Transverse colon (tissue), 4 donors: ENCODE measurements at places on chromosomes 2 and 18. TPM values are rescaled to one million over a fixed set of nuclear protein-coding genes. Genes with fewer than 3 reads are reported as not detected.

DNA sequence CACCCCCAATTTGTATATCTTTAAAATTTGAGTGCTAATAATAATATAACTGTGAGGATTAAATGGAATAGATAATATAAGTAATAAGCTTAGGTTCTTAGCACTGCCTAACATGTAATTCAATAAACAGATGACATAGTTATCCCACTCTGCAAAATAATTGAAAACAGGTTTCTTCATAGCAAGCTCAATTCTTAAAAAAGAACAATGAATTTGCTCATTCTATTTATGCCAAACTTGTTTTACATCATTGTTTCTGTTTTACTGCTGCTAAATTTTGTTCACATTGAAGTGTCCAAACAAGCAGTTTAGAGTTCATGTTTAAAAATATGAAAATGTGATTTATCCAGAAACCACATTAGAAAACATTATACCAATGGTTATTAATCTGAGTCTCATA lies 217.0 kb downstream of the MBD5 start:
- no peak for DNase-seq

GRCh38 chr18:45248240-45248903 lies 366.9 kb upstream of the SLC14A2 start:
- DNase-seq = no peak

DNA sequence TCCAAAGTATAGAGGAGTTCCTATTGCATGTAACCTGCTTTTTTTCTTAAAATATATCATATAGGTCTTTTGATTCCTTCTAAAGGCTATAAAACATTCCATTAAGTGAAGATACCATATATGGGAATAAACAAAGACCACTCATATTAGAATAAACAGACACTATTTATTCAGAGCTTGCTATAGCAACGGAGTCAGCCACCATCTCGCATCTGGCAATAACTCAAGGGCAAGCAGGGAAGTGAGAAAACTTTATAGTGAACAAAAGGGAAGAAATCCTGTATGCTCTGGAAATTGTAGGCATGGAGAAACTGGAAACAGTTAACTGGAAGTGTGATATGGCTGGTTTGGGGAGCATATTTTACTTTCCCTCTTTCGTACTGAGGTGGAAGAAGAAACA lies 301.9 kb downstream of the PTH2R start:
- DNase-seq = no peak

- DNase-seq = no peak
Measured at GRCh38 chr18:24475926-24476589, 15.6 kb downstream of the HRH4 start.

DNA sequence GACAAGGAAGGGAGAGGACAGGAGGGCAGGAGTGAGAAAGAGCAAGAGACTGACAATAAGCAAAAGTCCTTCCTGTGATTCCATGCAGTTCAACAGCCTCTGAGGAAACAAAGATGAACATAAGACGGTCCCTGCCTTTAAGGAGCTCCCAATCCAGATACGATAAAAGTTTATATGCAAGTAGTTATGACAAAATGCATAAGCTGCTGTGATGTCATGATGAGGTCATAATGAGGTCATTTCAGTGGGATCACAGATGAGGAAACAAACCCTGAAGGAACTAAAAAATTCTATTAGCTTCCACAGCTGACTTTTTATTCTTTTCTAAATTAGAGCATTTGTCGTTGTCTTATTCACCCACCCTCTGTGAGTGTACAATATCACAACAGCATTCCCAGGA lies 458.5 kb upstream of the ACVR2A start:
- no peak for DNase-seq

- DNase-seq = no peak
Measured at GRCh38 chr2:182404092-182404491, 22.7 kb downstream of the PDE1A start.

DNA sequence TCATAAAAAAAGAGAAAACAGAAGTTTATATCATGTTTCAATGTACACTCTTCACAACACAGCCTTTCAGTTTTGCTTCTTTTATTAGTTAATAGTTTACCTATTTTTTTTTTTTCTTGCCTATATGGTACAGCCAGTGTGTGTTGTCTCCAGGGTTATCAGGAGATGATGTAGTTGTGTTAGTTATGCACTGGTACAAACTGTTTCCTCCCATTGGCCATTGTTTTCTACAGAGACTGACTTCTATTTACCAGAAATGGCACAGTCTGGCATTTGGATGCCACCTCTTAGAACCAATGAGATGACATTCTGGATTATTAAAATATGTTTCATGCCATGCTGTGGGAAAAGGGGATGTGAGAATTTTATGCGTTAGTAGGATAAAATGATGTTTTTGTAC lies 339.4 kb downstream of the PLCL1 start:
- no peak for DNase-seq

GRCh38 chr2:162126111-162126519 lies 25.9 kb downstream of the GCG start:
- no peak for DNase-seq

- DNase-seq = peak; percentile 32
Measured at GRCh38 chr2:120771111-120771780, 35.6 kb downstream of the GLI2 start.

DNA sequence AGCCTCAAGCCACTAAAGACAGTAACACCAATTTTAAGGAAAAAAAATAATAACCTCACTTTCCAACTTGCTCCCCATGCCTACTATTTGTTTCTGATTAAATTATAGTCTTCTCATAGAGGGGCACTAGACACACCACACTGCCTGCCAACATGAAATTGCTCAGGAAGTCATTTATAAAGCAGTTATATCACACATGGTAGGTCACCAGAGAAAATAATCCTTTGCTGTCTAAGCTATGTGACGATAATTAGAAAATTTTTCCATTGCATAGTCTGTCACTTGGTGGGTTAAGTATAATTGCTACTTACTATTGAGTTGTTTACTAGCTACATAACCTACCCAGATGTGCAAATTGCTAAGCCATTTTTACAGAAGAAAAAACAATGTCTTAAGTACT lies 85.2 kb downstream of the INO80D start:
- no peak for DNase-seq

DNA sequence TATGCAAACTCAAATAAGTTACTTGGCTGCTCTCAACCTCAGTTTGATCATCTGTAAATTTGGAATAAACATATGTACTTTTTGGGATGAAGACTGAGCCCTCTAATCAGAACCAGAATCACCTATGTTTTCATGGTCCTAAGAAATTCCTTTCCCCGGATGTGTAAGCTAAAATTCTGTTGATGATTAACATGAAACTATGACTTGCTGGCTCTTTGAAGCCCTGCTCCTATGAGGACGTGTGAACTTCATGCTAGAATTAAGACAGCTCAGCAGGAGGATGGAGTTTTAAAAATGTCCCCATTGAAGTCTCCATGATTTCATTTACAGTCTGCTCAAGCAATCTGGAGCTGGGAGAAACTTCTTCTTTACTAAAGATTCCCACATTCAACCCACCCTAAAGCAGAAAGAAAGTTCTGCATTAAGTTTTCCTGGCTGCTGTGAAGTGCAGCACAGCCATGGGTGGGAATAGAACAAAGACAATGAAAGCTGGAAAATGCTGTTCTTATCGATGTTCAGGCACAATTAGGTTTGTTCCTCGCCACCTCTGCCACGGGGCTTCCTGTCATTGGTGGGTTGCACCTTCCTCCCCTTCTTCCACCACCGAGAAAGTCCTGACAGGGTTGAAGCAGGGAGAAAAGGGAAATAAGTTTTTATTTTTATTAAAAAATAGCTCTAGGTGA lies 50.9 kb downstream of the ADCYAP1 start:
- DNase-seq = no peak

DNA sequence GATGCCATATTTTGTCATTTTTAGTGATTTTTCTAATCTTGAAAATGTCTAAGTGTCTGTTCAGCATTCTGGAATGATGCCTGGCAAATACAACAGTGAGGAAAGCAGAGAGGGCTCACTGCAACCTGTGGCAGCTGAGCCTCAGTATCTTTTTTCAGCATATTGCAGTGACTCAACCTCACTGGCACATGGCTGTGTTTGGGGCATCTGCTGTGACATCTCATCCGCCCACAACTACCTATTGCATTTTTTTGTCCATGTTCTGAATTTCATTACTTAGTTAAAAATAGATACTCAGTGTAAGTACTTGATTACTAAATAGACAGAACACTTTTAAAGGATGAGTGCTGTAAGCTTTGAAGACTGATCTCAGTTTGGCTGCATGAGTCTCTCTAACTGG lies 10.7 kb downstream of the BABAM2 start:
- DNase-seq = no peak

DNA sequence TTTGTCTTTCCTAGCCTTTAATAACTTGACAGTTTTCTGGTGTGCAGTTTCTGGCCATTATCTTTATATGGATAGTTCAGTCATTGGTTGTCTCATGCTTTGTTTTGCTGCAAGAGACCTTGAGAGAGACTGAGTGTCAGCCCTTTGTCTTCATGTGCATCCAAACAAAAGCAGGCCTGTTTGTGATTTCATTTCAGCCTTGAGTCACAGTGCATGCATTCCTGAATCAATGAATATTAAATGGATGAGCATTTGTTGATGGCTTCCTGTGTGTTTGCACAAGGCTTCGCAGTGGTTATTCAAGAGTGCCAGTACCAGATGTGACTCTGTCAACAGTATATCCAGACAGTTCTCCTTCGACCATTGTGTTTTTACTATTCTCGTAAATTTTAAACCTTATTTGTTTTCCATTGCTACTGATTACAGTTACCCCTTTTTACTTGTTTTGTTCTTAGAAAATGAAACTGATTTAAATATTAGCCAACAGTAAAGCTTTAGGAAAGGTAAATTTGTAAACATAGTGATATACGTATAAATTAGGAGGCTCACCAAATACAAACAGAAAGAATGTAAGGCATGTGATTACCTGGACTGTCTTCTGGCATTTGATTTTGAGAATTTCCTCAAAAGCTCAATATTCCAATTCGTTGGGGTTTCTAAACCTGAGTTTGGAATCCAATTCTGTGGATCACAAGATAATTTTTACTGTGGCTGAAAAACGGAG lies 319.8 kb downstream of the CTNNA2 start:
- DNase-seq = no peak

GRCh38 chr2:44840503-44840850 lies 101.0 kb upstream of the SIX3 start:
- no peak for DNase-seq

DNA sequence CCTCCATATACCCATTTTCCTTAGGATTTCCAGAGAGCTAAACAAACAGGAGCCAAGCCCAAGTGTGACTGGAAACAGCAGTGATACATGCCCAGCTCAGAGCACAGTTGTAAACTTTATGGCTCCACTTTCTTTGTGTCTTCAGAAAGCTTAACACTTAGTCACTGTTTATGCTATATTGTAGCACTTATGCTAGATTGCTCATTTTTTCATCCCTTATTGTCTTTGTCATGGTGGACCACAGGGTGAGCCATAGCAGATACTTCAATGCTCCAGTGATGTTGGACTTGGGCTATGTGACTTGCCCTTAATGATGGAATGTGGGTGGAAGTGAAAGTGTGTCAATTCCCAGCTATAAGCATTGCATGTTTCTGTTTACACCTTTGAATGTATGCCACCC lies 401.6 kb downstream of the METTL4 start:
- DNase-seq = no peak

DNA sequence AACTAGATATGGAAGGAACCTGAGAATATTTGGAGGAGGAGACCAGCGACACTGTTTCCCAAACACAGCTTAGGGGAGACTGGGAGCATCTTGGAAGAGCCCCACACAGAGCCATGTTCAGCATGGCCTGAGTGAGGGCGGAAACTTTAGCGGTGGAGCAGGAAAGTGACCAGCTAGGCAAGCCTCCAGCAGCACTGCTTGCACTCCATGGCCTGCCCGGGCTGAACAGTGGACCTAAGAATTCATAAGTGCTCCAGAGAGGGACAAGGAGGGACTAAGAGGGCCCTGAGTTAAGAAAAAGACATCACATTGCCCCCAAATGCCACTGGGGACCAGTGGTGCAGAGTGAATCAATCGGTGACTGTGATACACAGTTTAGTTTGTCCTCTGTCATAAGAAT lies 566.4 kb downstream of the TNS1 start:
- DNase-seq = no peak

- DNase-seq = no peak
Measured at GRCh38 chr2:60679036-60679780, 76.9 kb upstream of the PAPOLG start.

DNA sequence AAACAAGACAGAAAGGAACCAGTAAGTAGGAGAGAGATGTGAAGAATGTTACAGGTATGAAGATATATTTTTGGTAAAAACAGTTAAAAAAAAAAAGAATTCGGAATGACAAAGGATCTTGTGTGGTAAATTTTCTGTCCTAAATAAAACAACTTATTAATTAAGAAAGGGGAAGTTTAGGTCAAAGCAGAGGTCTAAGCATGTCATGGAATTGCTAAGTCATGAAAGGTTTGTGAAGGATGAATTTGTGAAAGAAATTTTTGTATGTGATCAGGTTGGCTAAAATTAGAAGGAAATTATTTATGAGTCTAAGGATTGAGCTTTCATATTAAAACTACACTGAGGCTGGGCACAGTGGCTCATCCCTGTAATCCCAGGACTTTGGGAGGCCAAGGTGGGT lies 11.1 kb upstream of the ALPG start:
- no peak for DNase-seq

DNA sequence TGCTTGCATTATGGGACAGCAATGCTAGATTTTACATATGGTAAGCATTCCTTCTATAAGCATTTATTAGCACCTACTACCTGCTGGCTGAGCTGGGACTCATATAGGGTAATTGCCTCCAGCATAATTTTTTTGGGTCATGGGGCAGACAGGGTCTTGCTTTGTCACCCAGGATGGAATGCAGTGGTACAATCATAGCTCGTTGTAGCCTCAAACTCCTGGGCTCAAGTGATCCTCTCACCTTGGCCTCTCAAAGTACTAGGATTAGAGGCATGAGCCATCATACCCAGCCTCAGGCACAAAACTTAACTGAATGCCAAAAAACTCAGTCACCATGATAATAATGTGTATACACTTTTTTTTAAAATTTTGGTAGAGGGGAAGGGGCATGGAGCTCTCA lies 35.3 kb downstream of the TMEM237 start:
- no peak for DNase-seq

GRCh38 chr2:132909427-132909826 lies 239.4 kb upstream of the LYPD1 start:
- DNase-seq = no peak

DNA sequence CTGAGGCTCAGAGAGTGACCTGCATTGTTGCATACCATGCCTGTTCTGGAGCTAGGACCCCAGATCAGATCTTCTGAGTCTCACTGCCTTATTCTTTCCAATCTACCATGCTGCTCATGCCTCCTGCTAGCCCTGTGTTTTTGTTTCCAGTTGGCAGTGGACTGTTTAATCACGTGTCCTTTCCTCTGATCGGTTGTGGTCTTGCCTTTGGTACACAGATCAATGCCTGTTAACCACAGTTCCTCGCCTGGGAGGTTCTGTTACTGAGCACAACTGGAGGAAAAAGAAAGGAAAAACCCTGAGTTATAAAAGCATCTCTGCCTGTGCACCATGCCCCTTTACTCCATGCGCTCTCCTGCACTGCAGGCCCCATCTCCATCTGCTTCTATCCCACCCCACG lies 329.1 kb downstream of the SETBP1 start:
- no peak for DNase-seq

RAB1A gene
- total RNA-seq = 16.9 TPM

CERS6 gene
- total RNA-seq = 62.1 TPM

MAP2 gene
- 2.2 TPM for total RNA-seq

RUFY4 gene
- 1.9 TPM for total RNA-seq

KCNE4 gene
- 1.1 TPM for total RNA-seq

UBE2E3 gene
- total RNA-seq = 66.1 TPM

SCN7A gene
- total RNA-seq = 13.8 TPM

EGR4 gene
- total RNA-seq = not detected

CABYR gene
- total RNA-seq = not detected

C2orf15 gene
- not detected for total RNA-seq

TFCP2L1 gene
- total RNA-seq = 167 TPM
